Stimulated activated CD8-positive, alpha-beta memory T cell treated with anti-CD3 and anti-CD28 coated beads, Interleukin-15, amount 100 ng/mL, for 1 hour (primary cell): ENCODE measurements at places on chromosomes 11 and 22.

DNA sequence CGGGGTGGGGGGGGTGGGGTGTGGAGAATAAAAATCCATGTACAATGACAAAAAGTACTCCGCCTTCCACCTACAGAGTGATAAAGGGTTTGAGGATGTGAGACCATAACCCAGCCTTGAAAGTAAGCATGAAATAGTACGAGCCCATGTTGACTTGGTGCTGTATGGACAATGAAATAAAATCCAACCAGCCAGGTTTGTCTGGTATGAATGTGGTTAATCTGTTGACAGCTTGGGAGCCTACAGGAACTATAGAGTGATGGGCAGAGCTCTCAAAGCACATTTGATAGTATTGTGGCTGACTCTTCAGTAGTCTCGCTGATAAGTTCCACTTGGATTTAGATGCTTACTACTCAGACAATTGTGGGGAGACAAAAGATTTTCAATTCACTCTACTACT lies 48.8 kb upstream of the CD44 start:
- DNase-seq = no peak

DNA sequence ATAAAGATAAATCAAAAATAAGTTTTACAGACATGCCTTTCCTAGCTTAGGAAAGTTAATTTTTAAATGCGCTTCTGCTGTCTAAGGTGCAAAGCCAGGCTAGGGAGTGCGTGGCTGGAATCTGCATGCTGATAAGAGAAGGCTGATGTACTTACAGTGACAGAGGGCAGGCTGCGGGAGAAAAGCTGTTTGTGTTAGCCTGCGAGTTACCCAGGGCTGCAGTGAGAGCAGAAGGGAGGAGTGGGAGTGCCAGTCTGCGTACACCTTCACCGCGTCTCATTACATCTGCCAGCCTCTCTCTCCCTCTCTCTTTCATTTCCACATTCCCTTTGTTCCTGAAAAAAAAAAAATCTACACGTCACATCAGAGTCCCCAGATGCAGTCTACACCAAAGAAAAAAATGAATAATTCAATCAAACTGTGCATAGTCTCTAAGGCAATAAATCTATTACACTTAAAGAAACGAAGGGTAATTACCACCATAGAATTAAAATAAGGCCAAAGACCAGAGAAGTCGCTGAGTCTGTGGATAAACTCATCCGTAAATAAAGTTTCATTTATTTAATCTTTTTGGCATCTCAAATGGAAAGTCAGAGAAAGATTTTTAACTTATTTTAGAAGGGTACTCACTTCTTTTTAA lies 126.4 kb upstream of the C11orf58 start:
- DNase-seq = no peak

- no peak for DNase-seq
Observed at GRCh38 chr11:90997241-90997640, 774.4 kb upstream of the CHORDC1 start.

- no peak for DNase-seq
Observed at GRCh38 chr11:17714356-17714854, 5.0 kb upstream of the MYOD1 start.

GRCh38 chr22:36770513-36771231 lies 5.2 kb downstream of the IFT27 start:
- no peak for DNase-seq

DNA sequence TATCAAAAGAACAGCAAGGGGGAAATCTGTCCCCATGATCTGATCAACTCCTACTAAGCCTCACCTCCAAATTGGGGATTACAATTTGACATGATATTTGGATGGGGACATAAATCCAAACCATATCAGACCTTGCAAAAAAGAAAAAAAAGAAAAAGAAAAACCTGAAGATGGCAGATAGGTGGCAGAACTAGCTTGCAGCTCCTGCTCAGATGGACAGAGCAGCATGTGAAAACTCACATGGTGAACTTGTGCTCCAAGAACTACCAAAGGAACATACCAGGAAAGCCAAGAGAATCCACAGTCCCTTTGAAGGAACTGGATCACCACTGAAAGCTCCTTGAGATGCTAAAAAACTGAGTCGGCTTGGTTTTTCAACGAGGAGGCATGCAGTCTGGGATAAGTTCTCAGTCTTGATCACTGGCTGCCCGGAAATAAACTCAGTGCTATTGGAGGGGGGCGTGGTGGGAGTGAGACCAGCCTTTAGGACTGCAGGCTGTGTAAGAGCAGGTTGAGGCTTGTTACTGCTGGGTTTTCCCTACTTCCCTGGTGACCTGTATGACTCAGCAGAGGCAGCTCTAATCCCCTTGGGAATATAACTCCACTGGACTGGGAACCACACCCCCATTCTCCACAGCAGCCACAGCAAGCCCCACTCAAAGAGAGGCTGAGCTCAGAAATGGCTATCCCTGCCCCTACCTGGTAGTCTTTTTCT lies 358.3 kb upstream of the ARHGAP42 start:
- DNase-seq = no peak

GRCh38 chr11:134636071-134636470 lies 224.0 kb upstream of the B3GAT1 start:
- no peak for DNase-seq

DNA sequence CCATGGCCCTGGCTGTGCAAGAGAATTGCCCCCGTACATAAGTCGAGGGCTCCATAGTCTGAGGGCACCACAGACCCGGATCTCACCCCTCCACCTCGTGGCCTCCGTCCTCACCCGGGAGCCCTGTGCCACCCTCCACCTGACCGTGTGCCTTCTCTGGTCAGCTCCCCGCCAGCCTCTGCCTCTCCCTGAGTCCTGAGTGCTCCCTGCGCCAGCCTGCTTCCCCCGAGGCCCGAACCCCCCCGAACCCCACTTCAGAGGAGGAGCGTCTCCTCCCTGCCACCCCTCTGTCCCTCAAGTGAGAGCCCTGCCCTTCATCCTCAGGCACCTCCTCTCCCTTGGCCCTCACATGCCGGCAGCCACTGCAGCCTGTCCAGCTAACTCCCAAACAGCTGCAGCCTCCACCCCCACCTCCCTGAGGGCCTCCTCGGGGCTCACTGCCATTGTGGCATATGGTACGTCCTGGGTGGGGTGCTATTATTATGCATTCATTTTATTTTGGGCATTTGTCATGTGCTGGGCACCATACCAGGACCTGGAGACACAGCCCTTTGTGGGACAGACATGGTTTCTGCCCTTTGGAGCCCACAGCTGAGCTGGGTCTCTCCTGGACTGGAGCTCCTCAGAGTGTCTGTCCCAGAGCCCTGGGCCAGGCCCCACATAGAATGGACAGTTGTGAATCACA lies 67.2 kb downstream of the MYO7A start:
- DNase-seq = no peak

GRCh38 chr22:39444247-39444800 lies 12.5 kb upstream of the MGAT3 start:
- no peak for DNase-seq

GRCh38 chr11:131904756-131905155 lies 534.3 kb downstream of the NTM start:
- no peak for DNase-seq

DNA sequence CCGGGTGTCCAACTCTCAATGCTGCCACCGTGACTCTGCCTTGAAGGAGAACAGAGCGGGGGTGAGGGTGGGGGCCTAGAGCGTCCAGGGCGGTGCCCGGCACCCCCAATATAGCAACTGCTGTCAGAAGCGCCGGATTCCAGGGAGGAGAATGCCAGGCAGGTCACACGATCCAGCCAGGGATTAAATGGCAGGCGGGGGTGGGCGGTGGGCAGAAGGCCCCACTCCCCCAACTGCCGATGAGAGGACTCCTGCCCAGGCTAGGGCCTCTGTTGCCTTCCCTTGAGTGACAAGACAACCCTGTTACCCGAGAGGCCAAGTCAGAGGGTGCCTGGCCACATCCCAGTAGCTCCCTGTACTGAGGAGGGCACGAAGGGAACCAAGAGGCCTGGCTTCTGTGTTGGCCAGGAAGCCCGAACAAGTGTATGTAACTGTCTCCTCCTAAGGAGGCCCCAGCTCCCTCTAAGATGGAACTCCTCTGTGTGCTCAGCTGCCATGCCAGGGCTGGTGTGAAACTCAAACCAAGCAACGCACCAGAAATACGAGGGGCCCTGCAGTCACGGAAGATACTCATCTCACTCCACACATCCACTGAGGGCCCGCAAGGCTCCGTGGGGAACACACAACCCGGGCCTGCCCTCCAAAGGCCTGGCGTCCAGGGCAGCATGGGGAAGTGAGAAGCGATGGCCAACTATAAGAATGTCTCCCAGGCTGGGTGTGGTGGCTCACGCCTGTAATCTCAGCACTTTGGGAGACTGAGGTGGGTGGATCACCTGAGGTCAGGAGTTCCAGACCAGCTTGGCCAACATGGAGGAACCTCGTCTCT lies 3.0 kb downstream of the PACSIN3 start:
- DNase-seq = no peak

DNA sequence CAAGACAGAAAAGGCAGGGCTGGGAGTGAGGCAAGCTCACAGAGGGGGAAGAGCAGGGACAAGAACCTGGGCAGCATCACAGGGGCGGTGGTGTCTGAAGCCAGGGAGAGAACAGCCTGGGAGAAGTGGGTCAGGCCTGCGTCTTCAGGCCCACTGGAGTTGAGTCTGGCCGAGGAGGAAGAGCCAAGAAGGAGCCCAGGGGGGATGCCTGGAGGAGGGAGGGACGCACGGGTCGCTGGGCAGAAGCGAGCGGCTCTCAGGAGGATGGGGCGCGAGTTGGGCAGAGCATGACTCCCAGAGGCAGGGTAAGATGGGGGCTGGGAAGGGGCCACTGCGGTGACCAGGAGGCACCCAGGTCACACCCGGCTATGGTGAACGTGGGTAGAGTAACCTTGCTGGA lies 18.5 kb downstream of the LRFN4 start:
- DNase-seq = no peak

DNA sequence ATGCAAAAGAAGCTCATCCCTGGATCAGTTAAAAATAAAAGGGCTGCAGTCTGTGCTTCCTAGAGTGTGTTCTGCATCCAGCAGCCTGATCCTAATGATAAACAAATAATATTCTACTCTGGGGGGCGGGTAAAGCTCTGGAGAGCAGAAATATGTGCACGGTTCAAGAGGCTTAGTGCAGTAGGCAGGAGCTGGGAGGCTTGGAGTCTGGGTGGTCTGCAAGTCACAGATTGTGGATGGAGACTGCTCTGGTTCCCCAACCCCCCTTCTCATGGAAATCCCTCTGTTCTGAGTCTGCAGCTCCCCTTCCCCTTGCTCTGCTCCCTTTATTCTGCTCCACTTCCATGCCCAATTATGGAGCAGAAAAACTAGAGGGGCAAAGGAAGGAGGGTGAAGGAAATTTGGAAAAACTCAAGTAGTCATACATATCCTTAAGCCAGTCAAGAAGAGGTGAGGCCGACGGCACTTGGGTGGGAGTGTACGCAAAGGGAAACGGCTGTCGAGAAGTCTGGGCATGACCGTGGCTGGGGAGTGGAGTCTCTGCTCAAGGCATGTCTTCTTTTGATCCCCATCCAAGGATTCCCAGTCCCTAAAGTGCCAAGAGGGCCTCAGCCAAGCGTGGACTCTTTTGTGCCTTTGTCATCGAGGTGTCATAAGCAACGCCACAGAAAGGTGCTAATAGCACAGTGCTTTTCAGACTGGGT lies 16.3 kb upstream of the CLMP start:
- no peak for DNase-seq

GRCh38 chr22:45887202-45888131 lies 89.5 kb downstream of the WNT7B start:
- no peak for DNase-seq

- DNase-seq = no peak
Observed at GRCh38 chr11:134432776-134433175, 20.7 kb upstream of the B3GAT1 start.

DNA sequence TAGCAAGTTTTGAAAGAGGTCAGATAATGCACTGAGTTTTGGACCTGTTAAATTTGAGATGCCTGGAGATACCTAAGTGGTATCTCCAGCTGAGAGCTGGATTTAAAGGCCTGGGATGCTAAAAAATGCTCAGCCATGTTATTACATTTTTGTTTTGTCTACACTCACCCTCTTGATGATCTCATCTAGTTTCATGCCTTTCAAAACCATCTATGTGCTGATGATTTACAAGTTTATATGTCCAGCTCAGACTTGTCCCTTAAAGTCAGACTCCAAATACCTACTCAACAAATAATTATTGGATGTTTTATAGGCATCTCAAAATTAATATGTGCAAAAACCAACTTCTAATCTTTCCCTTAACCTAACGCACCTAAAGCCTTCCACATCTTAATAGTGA lies 103.6 kb upstream of the OR9G4 start:
- DNase-seq = no peak

- DNase-seq = no peak
Observed at GRCh38 chr11:23211221-23211620, 350.9 kb upstream of the CCDC179 start.

DNA sequence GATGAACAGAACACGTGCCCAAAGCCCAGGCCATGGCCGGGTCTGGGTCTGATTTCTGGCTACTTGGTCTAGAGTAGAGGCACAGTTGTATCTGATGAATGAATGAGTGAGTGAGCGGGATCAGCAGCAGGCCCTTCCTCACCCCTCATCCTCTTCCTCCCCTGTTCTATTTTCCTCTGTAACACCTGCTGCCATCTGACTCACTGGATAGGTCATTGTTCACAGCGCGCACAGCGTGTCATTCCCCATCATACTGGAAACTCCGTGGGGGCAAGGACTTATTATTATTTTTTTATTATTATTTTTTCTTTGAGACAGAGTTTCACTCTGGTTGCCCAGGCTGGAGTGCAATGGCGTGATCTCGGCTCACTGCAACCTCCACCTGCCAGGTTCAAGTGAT lies 13.9 kb downstream of the NCF4 start:
- DNase-seq = no peak

- DNase-seq = no peak
Observed at GRCh38 chr11:134270250-134270714, 5.9 kb upstream of the GLB1L3 start.

DNA sequence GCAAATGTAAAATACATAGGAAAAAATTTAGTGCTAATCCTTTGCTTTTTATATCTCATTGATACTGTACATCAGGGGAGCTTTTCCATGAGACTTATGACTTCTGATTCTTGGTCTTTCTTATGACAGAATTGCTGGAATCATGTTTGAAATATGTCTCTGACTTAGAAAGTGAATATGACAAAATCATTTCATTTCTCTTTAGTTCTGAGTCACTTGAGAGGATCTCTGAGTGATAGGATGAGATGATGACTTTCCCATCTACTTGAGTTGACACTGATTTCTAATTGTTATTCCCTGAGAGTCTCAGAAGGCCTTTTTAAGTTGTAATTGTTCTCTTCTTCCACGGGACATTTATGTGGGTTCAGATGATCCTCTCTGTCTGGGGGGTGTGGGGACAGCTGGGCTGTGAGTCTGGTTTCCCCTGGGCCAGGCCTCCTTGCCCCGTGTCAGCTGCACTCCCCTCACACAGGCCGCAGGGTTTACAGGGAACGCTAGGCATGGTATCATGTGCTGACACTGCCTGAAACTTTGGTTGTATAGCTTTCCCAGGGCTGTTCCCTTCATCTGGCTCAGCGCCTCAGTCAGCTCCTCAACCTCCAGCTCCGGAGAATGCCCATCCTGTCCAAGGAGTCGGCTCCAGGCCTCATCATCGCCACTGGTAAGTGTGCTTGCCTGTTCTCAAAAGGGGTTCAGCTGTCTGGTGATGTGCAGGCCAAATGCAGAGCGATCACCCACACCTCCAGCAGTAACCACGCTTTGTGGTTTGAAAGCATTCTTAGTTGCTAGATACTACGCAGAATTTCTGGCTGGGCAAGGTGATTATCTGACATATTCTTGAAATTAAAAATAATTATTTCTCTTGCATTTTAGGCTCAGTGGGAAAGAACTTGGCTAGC lies 69.5 kb upstream of the SORL1-AS1 start:
- DNase-seq = no peak

- no peak for DNase-seq
Observed at GRCh38 chr11:82059505-82059904, 674.2 kb downstream of the FAM181B start.
